ENCODE measurements at places on chromosomes 7 and 10. TPM values are rescaled to one million over a fixed set of nuclear protein-coding genes. Genes with fewer than 3 reads are reported as not detected.

The ZNF804B gene
- not detected for total RNA-seq

The IGFBP3 gene
- total RNA-seq, result 1.1 TPM

The AMPH gene
- 2.1 TPM for total RNA-seq

The PMS2 gene
- 14.6 TPM for total RNA-seq

The LRIT1 gene
- not detected for total RNA-seq

The VSTM4 gene
- 0.11 TPM for total RNA-seq

The DHX32 gene
- total RNA-seq, result 45.4 TPM

The GNAI1 gene
- total RNA-seq, result 19.8 TPM

The CYP2C18 gene
- not detected for total RNA-seq

The HDAC9 gene
- total RNA-seq, result 28.3 TPM

The LIPJ gene
- total RNA-seq, result not detected

The CTTNBP2 gene
- total RNA-seq, result 26.3 TPM

The AGMO gene
- 0.26 TPM for total RNA-seq

The EBLN1 gene
- total RNA-seq, result not detected

The LLCFC1 gene
- not detected for total RNA-seq

The BMPER gene
- total RNA-seq, result 8.2 TPM

The PKD2L1 gene
- not detected for total RNA-seq

The TEX47 gene
- total RNA-seq, result not detected

The MAGI2 gene
- total RNA-seq, result 0.57 TPM

The TMEM196 gene
- not detected for total RNA-seq

The HOXA4 gene
- not detected for total RNA-seq

The ZDHHC16 gene
- 49.2 TPM for total RNA-seq

The TES gene
- total RNA-seq, result 121 TPM

The TFR2 gene
- total RNA-seq, result 1.4 TPM

The CRHR2 gene
- not detected for total RNA-seq

The PRPS1L1 gene
- not detected for total RNA-seq
